ENCODE measurements at places on chromosomes 12 and 14.
A peak's percentile ranks its signal among the peaks of the same experiment; 100 is the strongest.

DNA sequence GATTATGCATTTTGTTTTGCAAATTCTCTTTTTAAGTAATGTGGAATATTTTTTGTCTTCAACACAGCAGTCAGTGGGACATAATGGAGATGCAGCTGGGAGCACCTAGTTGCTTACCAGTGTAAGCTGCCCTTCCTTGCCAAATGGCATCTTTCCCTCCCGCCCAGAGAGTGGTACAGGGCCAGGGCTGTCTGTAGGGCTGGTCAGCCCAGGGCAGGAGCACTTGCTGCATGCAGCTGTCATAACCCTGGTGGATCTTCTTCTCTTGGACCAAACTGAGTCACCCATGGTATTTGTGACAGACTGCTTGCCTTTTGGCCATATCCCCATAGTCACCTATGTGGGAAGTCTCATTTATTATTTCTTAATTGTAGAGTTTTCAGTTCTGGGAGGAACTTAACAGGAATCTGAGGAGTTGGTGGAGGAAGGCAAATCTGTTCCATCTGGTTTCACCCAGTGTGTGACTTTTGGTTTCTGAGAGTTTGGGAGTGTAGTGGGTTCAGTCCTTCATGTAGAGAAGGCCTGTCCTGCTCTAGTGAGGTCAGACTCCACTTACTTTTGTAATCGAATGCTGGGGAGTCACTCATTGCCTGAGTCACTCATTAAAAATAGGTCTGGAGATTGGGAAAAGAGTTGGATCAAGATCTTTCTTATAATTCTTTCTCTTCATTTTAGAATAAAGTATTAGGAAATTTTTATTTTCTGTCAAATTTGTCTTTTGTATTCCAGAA, 62.0 kb upstream of the ASPG start:
- no peak for DNase-seq

DNA sequence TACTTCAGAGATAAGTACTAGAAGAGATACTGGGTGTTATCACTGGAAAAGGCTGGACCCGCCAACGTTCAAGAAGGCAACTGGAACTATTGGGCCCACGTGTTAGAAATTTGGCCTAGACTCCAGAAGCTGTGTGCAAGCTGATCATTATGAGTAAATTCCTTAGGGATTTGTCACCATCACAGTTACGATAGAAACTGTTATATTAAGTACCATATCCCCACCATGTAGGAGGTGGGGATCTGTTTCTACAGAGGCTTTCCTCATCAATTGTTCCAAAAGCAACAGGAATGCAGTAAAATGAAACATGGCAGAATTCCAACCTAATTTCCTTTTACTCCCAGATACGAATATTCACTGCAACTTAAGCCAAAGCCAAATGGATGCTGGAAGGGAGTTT, 170.7 kb downstream of the NOVA1 start:
- peak; percentile 0 for DNase-seq

- DNase-seq: peak; percentile 44
These were observed 257.5 kb upstream of the HMGA2 start for GRCh38 chr12:65566751-65567150.

GRCh38 chr14:100601914-100602313, 14.7 kb upstream of the BEGAIN start:
- no peak for DNase-seq

GRCh38 chr14:22540811-22541360, 48.1 kb downstream of the DAD1 start:
- DNase-seq: no peak

DNA sequence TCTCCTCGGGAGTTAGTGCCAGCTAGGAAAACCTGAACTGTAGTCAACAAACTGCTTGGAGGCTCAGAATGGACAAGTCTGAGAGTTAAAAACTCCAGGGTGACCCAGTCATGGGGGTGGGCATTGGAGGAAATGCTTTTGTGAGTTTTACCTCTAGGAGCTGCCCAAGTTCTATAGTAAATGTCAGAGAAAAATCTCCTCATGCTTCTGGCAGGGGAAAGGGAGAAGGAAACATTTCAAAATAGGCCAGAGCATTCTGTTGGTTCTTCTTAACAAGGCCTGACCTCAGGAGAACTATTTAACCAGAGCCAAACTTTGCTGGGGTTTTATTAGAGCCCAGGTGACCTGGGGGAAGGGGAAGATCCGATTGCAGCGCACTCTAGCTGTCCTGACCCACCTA, 12.3 kb downstream of the NINJ2 start:
- DNase-seq: no peak

DNA sequence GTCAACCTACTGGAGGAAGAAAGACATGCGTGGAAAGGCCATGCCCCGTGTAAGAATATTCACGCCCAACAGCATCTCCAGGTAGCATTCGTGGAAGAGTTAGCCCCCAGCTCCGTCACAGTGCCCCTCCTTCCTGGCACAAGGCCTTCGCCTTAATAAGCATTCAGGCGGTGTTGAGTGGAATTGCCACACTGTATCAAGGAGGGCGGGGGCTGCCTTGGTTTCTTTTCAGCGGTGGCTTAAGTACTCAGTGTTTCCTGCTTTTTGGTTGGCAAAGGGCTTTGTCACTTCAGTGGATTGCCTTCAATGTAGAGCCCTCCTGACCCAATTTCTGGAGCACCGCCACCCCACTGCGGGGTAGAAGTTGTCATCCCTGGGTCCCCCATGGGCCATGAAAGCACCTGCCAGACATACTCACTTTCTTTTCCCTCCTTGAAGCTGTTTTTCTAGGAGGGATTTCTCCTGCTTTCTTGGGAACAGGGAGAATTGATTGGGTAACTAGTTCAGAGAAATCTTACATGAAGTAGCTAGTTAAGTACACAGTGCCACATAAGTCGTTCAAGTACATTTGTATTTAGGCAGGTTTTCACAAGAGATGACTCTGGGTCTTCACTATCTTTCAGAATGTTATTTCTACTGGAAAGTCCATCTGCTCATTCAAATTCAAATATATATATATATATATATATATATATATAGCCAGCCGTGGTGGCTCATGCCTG, 65.5 kb upstream of the STON2 start:
- DNase-seq: no peak

DNA sequence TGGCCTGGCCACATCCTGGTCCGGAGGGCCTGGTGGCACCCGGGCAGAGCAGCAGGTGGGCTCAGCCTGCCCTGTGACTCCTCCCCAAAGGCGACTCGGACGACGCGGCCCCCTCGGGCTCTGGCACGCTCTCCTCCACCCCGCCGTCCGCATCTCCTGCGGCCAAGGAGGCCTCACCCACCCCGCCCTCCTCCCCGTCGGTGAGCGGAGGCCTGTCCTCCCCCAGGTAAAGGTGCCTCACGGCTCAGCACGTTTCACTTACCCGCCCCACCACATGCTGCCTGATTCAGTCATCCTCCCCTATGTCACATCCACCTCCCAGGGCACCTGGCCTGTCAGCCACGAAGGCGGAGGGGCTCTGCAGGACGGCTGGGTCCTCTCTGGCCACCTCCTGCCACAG, 6.8 kb upstream of the TEX22 start:
- no peak for DNase-seq

DNA sequence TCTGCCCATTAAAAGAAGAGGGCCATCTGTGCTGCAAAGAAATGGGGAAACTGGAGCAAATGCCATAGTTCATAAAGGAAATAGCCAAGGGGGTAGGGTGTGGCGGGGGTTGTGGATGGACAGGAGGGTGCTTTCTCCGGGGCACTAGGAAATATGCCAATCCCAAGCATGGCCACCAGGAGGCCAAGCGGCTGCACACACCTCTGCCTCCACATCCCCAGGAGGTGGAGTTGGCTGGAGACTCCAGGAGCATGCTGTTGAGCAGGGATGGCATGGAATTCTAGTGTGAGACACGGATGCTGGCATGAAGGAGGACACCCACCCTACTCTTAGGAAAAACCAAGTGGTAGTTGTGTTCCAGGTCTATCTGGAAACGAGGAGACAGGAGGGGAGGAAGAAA, 25.2 kb downstream of the NID2 start:
- peak; percentile 64 for DNase-seq

GRCh38 chr12:66279123-66279712, 23.1 kb upstream of the HELB start:
- peak; percentile 53 for DNase-seq

GRCh38 chr12:32903763-32904162, 7.2 kb upstream of the PKP2 start:
- DNase-seq: no peak

GRCh38 chr14:36130186-36130585, 46.3 kb downstream of the PTCSC3 start:
- no peak for DNase-seq

DNA sequence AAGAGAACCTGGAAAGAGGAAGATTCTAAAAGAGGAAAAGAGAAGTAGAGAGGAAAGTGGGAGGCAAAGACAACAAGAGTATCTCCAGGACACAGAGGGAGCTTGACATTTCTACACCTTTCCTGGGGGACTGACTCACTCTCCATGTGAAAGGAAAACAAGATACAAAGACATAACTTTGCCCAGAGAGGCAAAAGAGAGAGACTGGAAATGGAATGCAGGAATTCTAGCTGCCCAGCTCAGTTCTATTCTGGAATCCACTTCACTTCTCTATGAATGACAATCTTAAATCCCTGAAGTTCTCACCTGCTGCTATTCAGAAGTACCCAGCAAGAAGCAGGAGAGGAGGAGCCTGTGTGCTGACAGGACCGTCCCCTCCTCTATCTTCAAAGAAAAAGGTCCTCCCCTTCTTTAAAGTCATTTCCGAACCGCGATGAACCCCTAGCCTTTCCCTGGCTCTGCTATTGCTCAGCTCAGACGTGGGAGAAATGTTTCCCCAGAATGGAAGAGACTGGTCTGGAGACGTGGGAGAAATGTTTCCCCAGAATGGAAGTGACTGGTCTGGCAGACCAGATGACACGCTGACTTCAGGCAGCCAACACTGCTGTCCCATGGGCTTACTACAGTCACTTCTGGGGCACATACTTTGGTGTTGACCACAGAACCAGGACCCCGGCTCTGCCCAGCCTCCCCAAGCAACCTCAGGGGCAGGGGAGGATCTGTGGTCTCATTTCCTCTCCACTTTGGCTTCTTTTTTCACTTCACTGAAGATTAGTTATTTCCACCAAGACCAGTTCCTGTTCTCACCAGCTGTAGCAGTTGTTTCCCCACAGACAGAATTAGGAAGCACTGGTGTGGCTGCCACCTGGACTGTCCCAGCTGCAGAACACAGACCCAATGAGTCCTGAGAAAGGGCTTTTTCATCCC, 8.3 kb downstream of the FMNL3 start:
- peak; percentile 50 for DNase-seq

GRCh38 chr12:123868791-123869190, 103.8 kb downstream of the CCDC92 start:
- DNase-seq: no peak

DNA sequence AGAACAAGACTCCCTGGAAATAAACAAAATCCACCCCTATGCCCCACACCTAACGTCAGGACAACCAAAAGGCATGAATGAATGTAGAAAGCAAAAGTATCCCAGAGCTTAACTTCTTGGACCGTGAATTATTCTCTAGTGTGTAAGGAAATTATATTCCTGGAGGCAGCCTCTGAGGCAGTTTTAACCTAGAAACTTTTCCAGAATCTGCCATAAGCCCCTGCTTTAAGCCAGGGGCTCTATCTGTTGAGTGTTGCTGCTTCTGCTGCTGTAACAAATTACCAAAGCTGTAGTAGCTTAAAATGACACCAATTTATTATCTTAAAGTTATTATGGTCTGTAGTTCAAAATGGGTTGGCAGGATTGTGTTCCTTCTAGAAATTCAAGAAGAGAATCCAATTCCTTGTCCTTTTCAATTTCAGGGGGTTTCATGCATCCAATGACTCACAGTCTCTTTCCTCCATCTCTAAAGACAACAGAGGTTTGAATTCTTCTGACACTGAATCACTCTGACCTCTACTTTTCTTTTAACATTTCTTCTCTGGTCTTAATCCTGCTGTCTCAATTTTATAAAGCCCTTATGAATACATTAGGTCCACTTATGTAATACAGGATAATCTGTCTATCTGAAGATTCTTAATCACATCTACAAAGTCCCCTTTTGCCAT, 242.7 kb downstream of the ATXN7L3B start:
- peak; percentile 80 for DNase-seq

GRCh38 chr14:71698673-71699072, 233.6 kb upstream of the RGS6 start:
- no peak for DNase-seq

- no peak for DNase-seq
These were observed 29.1 kb downstream of the ATG14 start for GRCh38 chr14:55382483-55382882.

GRCh38 chr14:50615552-50615951, 52.6 kb downstream of the SAV1 start:
- peak; percentile 32 for DNase-seq

- DNase-seq: peak; percentile 57
These were observed 839 bp downstream of the SLC38A1 start for GRCh38 chr12:46267825-46268582.

- DNase-seq: no peak
These were observed 23.7 kb downstream of the ETNK1 start for GRCh38 chr12:22648668-22649067.

DNA sequence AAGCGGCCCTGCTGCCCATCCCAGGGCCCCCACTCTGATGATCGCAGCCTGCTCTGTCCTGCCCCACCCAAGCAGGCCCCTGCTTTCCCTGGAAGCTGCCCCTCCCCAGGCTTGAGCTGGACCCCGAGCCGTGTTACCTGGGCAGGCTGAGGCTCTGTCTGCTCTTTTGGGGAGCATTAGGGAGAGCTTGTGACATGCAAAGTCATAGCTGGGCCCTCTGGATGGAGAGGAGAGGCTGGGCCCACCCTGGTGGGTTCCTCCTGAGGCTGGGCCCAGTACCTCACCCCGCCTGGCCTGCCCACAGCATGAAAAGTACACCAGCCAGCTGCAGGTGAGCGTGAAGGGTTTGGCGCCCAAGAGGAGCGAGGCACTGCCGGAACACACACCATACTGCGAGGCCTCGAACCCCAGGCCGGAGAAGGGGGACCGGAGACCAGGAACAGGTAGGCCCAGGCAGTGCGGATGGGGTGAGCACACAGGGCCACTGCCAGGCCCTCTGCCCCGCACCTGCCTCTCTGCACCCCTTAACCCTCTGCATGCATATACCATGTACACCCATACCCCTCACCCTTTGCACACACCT, 15.0 kb downstream of the CEP170B start:
- no peak for DNase-seq

GRCh38 chr12:106296179-106296877, 6.2 kb upstream of the TCP11L2 start:
- DNase-seq: peak; percentile 56
